ENCODE measurements at places on chromosomes 2 and 18.

DNA sequence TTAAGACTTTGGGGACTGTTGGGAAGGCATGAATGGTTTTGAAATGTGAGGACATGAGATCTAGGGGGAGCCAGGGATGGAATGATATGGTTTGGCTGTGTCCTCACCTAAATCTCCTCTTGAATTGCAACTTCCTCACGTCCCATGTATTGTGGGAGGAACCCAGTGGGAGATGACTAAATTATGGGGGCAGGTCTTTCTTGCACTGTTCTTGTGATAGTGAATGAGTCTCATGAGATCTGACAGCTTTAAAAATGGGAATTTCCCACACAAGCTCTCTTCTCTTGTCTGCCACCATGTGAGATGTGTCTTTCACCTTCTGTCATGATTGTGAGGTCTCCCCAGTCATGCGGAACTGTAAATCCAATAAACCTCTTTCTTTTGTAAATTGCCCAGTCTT is 11.5 kb upstream of the MBP start:
- no peak for DNase-seq

- DNase-seq: no peak
Observed at GRCh38 chr2:175463589-175464310, 282.2 kb upstream of the ATP5MC3 start.

DNA sequence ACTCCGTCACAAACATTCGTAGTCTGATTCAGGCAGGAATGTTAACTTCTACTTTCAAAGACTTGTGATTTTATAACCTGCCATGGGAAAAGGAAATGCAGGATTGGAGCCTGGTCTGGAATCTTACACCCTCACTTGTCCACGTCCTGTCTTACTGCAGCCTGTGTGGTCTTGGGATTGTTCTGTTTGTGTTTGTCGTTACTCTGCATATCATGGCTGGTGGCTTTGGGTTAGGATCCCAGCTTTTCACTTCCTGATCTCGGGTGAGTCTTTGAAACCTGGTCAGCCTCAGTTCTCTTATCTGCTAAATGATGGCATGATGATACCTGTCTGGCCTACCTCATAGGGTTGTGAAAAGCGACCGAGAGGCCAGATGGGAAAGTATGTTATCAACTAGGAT is 34.6 kb downstream of the SH3BP4 start:
- DNase-seq: no peak

- DNase-seq: no peak
Observed at GRCh38 chr2:1219901-1220573, 193.2 kb upstream of the TPO start.

- no peak for DNase-seq
Observed at GRCh38 chr2:161710131-161710915, 86.1 kb downstream of the SLC4A10 start.

GRCh38 chr2:177264209-177264692 is 276 bp downstream of the NFE2L2 start:
- no peak for DNase-seq

GRCh38 chr2:144086965-144087364 is 433.0 kb downstream of the ZEB2 start:
- no peak for DNase-seq

DNA sequence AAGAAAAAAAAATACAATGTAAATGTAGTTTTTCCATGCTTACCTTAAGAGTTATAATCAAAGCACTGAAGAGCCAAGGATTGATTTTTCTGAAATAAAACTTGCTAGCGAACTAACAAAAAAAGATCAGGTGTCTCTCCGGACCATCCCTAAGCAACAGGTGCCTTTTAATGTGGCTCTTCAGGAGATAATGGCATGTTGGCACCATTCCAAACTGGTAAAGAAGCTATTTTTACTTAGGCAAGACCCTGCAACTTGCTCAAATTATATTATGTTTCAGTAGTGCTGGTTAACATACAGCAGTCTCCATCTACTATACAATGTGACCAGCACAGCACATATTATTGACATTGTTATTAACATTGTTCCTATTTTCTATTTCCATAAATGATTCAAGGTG is 2.3 kb upstream of the GCC2 start:
- DNase-seq: no peak

GRCh38 chr2:194619366-194619765 is 1037.7 kb upstream of the SLC39A10 start:
- DNase-seq: no peak

GRCh38 chr2:28425464-28425835 is 32.8 kb downstream of the FOSL2 start:
- DNase-seq: no peak

GRCh38 chr2:58429014-58429875 is 188.1 kb upstream of the FANCL start:
- DNase-seq: no peak

GRCh38 chr2:189511210-189511959 is 69.2 kb downstream of the SLC40A1 start:
- no peak for DNase-seq

GRCh38 chr18:79010802-79011201 is 31.2 kb downstream of the SALL3 start:
- no peak for DNase-seq

DNA sequence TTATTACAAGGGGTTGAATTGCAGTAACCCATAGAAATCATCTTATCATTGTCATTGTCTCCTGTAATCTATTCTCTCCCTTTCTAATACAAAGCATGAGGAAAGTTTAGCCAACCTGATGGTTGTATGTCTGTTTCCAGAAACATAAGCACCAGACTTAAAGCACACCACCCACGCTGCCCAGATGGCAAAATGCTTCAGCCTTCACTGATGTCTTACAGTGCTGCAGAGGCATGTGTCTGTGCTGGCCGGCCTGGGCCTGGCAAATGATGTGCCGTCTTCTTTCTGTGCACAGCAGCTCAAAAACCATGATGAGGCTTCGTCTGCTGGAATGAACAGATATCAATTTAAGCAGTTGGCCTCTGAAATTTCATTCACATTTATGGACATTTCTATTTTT is 443.0 kb upstream of the RGPD4 start:
- DNase-seq: no peak

DNA sequence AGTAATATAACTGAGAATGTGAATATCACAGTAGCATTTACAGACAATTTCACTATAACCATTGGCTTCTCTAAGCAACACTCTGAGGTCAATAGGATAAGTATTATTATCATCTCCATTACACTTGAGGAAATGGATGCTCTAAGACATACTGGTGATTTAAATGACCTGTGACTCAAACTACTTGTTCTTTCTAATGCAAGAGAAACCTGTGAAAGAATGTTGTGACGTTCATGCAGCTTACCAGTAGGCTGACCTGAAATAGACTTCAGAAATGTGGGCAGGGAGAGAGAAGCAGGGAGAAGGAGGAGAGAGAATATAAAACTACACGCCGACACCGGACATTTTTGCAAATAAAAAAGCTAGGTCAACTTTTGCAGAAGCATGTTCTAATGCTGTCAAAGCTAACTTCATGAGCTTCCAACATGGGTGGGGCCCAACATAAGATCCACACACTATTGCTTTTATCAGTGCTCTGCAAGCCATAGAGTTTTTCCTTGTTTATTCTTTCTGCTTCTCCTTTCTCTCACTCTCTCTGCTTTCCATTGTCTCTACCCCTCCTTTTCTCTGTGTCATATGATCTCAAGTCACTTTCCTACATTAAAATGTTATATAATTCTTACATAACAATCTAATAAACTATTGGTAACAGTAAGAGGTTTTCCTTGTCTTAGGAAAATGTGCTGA is 217.6 kb upstream of the FN1 start:
- DNase-seq: no peak

GRCh38 chr18:3186678-3187658 is 32.8 kb downstream of the MYOM1 start:
- no peak for DNase-seq

DNA sequence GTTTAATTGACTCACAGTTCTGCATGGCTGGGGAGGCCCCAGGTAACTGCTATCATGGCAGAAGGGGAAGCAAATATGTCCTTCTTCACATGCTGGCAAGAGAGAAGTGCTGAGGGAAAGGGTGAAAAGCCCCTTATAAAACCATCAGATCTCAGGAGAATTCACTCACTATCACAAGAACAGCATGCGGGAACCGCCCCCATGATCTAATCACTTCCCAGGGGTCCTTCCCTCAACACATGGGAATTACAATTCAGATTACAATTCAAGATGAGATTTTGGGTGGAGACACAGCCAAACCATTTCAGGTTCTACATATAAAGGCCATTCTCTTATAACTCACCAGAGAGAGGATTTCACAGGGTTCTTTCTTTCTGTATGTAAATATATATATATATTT is 62.9 kb downstream of the VRK2 start:
- no peak for DNase-seq

- no peak for DNase-seq
Observed at GRCh38 chr2:3466482-3466863, 52.9 kb downstream of the ADI1 start.

- no peak for DNase-seq
Observed at GRCh38 chr18:5879479-5879882, 15.8 kb downstream of the TMEM200C start.

- DNase-seq: no peak
Observed at GRCh38 chr18:37741032-37741623, 175.5 kb upstream of the CELF4 start.

DNA sequence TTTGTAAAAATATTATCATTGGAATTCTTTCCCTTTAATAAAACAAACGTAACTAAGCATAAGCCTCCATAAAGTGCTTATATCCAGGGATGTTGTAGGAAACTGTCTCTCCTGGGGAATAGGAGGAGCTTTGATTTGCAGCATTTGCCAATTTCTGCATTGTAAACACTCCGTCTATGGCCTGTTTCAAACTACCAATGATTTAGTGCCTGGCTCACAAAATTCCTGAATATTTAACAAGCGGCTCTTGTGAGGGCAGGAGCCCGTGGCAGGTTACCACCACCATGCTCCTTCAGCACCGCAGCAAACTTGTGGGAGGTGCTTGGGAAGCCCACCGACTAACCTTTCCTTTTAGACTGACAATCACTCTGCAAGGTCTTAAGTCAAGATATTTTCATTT is 520.3 kb downstream of the SOX11 start:
- DNase-seq: no peak

DNA sequence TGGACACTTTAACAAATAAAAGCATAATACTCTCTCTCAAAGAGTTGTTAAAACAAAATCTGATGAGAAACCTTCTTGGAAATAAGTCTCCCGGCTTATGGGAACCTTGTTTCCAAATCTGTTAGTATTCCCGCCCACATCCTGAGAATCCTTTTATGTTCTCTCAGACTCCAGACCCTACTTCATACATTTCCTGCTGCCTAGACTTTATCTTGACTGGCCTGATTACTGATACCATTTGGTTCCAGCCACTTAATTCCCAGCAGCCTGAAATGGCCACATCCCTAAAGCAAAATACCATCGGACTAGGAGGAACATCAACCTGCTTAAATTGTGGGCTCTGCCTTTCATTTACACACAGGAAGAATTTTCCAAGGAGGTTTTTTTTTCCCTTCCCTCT is 79.1 kb upstream of the CYP1B1 start:
- DNase-seq: no peak

- DNase-seq: no peak
Observed at GRCh38 chr18:51425889-51426288, 228.4 kb upstream of the MEX3C start.

- DNase-seq: no peak
Observed at GRCh38 chr2:209830722-209831465, 59.3 kb downstream of the UNC80 start.

DNA sequence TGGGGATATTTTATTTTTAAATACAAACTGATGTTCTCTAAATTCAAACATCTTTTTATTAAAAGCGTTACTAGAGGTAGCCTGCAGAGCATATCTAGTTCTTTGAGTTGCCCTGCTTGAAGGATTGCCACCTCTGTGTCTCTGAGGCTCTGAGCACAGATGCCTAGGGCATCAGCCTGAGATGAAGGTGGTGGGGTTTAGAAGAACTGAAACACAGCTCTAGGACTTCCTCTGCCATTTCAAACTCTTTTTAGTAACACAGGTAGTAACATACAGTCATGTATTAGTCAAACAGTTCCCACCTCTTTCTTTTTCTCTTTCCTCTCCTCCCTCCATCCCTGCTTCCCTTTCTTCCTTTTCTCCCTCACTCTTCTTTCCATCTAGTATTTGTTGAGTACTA is 57.6 kb downstream of the TTC21B start:
- no peak for DNase-seq

GRCh38 chr2:71181316-71181715 is 45.6 kb downstream of the PAIP2B start:
- DNase-seq: no peak
